ENCODE measurements at places on chromosomes 5 and 9.
A peak's percentile ranks its signal among the peaks of the same experiment; 100 is the strongest.

- no peak for DNase-seq
Measured at GRCh38 chr5:32394981-32395380, 49.6 kb downstream of the ZFR start.

DNA sequence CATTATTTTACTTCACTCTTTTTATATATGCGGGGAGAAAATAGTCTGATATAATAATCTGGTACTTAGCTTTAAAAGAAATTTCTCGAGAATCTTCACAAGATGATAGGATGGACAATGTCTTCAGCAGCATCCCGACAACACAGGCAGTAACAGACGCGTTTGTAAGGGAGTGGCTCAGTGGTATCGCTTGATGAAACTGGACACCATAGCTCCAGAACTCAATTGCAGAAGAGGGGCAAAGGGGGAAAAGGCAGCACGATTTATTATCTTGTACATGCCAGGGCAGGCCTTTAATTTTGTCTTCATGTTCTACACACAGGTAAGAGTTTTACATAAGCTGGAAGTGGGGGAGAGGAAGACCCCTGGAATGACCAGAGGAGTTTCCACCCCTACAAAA, 15.7 kb downstream of the IL4 start:
- DNase-seq, result no peak

GRCh38 chr5:139848508-139849100, 53.0 kb downstream of the PSD2 start:
- no peak for DNase-seq

- DNase-seq, result no peak
Measured at GRCh38 chr9:70477146-70477745, 62.8 kb upstream of the KLF9 start.

GRCh38 chr5:16906255-16906654, 29.8 kb downstream of the MYO10 start:
- DNase-seq, result no peak

DNA sequence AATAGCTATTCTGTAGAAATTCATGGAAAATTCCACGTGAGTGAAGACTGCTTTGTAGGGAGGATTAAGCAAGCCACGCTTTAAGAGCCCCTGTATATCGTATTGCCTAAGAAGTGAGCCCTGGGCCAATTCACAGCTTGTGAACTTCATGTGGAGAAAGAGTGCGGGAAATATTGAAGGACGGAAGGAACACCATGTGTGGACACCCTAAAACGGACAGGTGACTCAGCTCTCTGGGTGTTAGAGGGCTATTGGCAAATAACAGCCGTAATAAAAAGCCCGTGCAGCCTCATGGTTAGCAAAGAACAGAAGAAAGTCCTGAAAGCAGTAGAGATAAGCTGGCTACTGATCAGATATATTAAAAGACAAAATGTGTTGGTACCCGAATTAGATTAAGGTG, 26.4 kb downstream of the ZNF366 start:
- no peak for DNase-seq

DNA sequence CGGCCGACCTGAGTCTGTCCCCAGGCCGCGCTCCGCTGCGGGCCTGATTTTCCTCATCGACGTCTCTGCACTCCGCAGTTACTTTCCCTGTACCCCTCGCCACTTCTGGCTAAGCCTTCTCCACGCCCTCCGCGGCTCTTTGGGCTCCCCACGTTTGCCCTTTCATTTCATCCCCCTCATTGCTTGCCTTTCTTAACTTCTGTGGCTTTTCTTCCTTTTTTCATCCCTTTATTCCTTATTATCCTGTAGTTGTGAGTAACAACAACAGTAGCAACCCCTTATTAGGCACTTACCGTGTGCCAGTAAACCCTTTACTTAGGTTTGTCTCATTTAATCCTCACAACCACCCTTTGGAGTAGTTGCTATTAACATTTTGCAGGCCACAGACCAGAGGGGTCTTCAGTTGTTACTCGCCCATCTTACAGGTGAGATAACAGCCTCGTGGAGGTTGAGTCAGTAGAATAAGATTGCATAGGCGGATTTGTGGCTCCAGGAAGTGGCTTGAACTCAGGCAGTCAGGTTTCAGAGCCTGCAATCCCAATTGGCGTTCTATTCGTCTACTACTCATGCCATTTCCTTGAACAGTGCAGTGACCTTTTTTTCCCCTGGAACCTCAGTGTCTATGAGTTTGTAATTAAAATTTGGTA, 724 bp downstream of the TCERG1 start:
- DNase-seq, result no peak

DNA sequence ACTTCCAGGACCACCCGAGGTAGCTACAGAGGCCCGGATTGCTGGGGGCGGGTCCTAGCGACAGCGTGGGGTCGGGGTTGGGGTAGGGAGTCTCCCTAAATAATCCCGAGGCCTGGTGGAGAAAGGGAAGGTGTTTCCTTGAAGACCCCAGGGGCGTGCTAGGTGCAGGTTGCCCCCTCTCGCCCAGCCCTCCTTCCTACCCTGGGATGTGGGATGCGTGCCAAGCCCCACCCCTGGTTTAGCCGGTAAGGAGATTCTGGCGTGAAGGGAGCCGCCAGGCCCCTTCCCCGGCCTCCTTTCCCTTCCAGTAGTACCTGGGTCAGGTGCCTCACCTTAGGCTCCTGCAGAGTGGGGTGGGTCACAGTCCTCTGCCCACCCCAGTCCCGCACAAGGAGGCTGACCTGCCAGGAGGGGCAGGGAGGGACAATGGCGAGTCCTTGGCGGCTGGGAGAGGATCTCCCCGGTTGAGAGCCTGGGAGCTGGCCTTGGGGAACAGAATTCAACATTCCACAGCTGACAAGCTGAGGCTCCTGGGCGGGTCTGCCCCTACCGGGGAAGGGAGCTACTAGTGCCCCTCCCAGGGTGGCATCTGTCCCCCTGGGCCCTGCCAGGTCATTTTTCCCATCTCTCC, 674 bp downstream of the TSPAN17 start:
- no peak for DNase-seq

DNA sequence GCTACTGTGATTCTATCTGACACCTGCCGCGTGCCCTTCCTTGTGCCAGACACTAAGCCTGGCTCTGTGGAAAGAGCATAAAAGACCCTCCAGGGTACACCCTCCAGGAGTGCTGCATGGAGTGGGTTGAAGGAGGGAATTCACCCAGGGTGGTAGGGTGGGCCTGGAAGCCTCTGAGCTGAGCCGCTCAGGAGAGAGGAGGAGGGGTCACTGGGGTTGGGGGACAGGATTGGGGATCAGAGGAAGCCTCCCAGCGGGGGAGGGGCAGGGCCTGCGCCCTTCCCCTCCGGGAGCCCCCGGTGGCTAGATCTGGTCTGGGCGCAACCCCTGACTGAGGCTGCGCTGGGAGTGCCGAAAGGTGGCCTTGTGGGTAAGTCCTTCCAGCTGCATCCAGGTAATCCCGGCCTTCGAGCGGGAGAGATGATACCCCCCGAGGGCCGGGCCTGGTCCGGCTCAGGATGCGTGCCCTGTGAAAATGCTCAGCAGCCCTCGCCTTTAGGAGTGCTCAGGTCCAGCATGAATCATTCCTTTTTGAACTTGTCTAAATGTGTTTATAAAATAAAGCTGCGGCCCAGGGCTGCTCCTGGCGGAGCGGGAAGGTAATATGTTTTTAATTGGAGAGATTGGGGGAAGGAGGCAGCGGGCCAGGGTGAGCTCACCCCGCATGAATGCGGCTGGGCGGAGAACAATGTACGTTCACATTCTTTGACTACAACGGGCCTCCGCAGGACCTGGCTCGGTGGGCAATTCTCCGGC, 118.1 kb upstream of the SMIM23 start:
- DNase-seq, result no peak

GRCh38 chr5:149798466-149798865, 68.4 kb downstream of the PPARGC1B start:
- no peak for DNase-seq

- DNase-seq, result no peak
Measured at GRCh38 chr5:96243862-96244261, 189.2 kb downstream of the PCSK1 start.

- DNase-seq, result no peak
Measured at GRCh38 chr9:32533336-32533735, 7.3 kb upstream of the RIGI start.

- no peak for DNase-seq
Measured at GRCh38 chr5:89573345-89573744, 690.4 kb upstream of the MEF2C start.

- DNase-seq, result no peak
Measured at GRCh38 chr5:88130211-88130815, 138.3 kb downstream of the TMEM161B start.

DNA sequence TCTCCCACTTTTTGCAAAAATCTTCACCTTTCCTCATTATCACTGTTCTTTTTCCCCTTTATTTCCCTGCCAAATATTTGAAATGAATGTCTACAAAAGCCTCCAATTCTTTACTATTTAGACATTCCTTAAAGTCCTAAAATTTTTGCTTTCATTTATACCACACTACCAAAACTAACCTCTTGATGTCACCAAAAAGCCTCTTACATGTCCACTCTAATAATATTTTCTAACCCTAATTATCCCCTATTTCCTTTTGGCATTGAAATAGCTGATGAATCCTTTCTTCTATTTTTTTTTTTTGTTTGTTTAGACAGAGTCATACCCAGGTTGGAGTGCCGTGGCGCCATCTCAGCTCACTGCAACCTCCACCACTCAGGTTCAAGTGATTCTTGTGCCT, 32.3 kb upstream of the NRG2 start:
- no peak for DNase-seq

GRCh38 chr5:178291969-178292825, 59.6 kb upstream of the PHYKPL start:
- no peak for DNase-seq

DNA sequence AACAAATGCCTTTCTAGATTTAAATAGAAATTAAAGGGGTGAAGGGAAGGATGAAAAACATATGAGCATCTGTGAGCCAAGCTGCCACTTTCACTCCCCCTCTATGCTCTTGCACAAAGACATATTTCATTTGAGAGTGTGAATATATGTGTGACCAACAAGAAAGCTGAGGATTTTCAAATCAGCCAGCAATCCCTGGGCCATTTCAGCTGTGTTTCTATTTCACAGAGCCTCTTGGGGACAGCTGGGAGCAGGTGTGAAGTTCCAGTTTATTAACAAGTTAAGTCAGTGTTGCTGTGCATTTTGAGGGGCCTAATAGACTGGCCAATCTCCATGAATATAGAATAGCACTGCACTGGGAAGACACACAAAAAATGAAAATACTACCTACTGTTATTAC, 248.7 kb upstream of the RGMB start:
- no peak for DNase-seq

- DNase-seq, result peak; percentile 76
Measured at GRCh38 chr5:37248970-37249814, at the start of gene CPLANE1. Gene CPLANE1 (minus strand): TSS chr5:37249376. CDS start chr5:37247698, 1,678 bp downstream.

- DNase-seq, result no peak
Measured at GRCh38 chr5:139181835-139182452, 16.2 kb downstream of the SIL1 start.

GRCh38 chr9:33437898-33438297, 9.5 kb downstream of the AQP3 start:
- DNase-seq, result no peak

- no peak for DNase-seq
Measured at GRCh38 chr9:28774433-28775235, 1201.4 kb upstream of the C9orf72 start.

DNA sequence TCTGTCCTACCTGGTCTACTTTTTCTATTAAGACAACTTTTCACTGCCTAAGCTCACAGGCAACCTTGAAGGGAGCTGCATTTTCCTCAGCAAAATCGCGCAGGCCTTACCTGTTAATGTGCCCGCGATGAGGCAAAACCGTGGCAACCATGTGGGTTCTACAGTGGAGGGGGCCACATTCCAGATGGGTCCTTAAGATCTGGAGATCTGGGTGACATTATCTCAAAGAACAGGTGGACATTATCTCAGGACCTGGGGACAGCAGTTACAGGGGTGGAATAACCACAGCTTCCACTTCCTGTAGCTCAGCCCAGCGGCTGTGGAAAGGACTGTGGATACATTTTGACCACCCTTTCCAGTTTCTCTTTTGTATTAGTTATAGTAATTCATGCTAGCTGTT, 112.8 kb upstream of the PTCH1 start:
- DNase-seq, result no peak

DNA sequence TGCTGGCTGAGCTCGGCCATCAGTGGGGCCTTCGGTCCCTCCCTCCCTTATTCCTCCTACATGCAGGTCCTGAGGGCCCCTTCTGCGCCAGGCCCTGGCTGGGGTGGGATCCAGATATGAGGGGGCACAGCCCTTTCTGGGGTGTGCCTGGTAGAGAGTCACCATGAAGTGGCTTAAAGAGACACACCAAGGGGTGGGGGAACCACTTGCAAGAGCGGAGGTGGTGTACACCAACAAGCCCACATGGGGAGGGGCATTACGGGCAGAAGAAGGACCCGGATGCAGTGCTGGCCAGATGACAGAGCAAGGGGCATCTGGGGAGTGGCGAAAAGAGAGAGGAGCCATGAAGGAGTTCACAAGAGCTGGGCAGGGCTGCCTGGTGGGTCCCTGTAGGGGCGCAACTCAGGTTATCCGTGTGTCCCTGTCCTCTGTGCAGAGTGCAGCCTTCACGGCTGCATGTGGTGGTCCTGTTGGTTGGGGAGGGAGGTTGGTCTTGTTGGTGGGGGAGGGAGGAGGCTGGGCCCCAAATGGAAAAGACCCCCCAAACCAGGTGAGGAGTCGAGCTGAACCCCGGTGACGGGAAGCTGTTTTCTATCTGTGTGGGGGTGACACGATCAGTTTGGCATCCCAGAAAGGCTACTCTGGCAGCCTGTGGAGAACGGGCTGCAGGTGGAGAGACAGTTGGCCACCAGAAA, 158.1 kb downstream of the DAB2IP start:
- no peak for DNase-seq

- DNase-seq, result no peak
Measured at GRCh38 chr9:133523106-133523505, 1.7 kb downstream of the MYMK start.

DNA sequence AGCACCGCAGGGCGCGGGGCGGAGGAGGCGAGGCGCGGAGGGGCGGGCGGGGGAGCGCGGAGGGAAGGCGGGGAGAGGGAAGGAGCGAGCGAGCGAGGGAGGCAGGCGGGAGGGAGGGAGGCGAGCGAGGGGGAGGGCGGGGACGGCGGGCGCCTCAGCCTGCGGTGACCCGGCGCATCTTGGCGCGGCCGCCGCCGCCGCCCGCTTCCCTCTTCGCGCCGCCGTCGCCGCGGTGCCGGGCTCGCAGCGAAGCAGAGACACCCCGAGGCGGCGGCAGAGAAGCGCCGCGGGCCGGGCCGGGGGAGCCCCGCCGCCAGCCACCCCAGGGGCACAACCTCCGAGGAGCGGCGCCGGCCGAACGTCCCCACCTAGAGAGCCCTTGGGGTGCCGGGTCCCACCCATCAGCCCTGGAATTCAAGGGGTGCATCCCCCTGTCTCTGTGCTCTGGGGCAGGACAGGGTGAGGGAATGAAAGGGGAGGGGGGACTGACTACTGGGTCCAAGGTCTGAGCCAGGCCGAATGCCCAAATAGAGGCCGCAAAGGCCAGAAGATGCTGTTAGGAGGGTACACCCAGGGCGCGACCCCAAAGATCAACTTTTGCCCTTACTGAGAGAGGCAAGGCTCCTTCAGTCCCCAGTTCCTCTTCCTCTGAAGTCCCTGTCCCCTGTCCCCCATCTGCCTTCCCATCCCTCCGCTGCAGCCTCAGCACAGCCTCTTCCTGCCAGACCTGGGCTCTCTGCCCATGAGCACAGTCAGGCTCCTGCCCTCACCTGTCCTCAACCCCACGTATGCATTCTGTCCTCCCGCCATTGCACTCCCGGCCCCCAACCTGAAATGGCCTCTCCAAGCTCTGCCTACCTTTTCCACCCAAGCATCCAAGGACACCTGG, at the start of gene ADAMTS2:
Gene ADAMTS2, minus strand, starts transcription at position 29 of the 889 bp plus-strand sequence. CDS start 133 bp downstream, outside the sequence.
- no peak for DNase-seq

- no peak for DNase-seq
Measured at GRCh38 chr9:121303456-121304451, 35.8 kb downstream of the GSN start.
